ENCODE measurements at places on chromosomes 16 and 17. TPM values are rescaled to one million over a fixed set of nuclear protein-coding genes. Genes with fewer than 3 reads are reported as not detected.
A peak's percentile ranks its signal among the peaks of the same experiment; 100 is the strongest.

The OR3A3 gene
- total RNA-seq: not detected

DNA sequence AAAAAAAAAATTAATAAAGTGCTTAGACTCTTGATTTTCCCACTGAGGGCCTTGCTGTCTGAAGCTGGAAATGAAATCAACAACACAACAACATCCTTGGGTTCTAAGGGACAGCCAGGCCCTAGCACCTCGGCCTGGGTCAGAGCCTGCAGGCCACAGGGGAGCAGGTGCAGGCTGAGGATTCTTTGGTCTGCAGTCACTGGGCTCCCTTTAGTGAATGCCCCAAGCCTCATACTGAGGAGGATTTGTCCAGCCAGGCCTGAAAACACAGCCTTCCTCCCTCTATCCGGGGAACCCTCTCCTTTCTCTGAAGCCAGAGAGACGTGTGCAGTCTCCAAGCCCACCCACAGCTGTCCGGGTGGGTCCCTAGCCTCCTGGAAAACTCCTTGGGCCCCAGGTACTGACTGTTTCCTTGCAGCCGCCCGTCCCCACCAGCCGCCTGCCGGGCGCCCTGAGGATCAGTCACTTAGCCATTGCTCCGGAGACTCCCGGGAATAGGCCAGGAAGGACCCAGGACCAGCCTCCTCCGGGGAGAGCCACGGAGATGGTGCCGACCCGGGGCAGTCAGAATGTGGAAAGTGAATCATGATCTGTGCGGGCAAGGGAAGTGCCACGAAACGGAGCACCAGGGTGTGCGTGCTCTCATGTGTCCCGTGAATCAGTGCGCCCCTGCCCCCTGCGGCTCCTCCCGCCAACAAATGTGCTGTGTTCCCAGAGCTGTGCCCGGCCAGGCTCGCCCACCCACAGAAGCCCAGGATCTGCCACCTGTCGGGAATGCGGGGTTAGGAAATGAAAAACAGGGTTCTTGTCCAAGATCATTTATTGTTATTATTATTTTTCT lies 91.0 kb downstream of the RTN4RL1 start:
- DNase-seq: no peak

DNA sequence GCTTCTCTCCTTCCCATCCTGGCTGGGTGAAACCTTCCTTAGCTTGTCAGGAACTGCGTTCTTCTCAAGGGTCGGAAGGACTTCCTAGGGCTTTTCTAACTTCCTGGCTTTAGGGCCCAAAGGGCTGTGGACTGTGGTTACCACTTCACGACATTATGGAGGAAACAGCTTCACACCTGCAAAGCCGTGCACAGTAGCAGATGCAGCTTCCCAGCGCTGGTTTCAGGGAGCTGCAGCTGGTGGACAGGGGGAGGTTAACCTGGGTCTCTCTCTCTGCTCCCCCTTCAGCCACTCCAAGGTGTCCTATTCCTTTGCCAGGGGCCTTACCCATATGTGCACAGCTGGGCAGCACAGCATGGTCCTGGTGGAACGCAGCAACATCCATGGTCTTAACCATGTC lies 155.8 kb upstream of the CDC42EP4 start:
- DNase-seq: no peak

- no peak for DNase-seq
Measured at GRCh38 chr16:73321853-73322252, 273.9 kb upstream of the ZFHX3 start.

DNA sequence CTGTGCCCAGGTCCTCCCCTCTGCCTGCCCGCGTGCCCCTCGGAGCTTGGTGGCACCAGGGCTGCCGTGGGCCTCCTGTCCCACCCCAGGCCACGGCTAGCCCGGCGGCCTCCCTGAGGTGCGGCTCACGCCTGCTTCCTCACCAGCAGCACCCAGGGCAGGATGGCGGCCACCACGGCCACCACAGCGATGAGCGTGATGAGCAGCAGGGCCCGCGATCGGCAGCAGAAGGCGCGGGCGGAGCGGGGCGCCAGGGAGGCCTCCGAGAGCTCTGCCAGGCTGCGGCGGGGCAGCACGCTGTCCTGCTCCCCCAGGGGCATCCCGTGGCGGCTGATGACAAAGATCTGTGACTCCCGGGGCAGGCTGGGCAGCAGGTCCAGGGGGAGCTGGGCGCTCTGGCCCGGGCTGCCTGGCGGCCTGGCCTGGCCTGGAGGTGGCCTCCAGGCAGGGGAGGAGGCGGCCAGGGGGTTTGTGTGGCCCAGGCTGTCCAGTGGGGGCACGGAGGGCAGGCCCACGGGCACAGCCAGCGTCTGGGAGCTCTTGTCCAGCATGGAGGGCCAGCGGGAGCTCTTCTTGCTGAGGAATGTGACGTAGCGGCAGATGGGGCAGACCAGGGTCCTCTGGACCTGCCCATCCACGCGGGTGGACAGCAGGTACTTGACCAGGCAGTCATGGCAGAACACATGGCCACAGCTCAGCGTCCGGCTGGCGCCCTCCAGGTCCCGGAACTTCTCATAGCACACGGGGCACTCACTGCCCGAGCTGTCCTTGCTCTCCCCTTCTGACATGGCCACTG lies 4.8 kb downstream of the RNF222 start:
- peak; percentile 85 for DNase-seq
